ENCODE measurements at places on chromosomes 2 and 18.

GRCh38 chr2:2850859-2851258 lies 519.8 kb upstream of the MYT1L start:
- no peak for DNase-seq

DNA sequence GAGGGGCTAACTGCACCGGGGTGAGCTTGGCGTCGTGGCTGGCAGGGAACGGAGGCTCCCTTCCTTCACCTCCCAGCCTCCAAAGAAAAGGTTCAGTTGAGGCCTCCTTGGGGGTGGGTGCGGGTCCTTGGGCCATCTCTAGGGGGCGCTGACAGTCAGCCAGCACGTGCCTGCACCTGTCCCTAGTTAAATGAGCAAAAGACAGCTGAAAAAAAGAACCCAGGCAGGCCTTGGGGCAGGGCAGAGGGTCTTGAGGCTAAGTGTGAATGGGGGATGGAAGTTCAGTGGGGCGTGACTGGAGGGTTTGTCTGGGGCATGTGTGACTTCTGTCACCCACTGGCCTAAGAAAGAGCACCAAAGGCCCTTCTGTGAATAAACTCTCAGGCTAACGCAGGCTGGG lies 56.4 kb downstream of the ZFP36L2 start:
- no peak for DNase-seq

DNA sequence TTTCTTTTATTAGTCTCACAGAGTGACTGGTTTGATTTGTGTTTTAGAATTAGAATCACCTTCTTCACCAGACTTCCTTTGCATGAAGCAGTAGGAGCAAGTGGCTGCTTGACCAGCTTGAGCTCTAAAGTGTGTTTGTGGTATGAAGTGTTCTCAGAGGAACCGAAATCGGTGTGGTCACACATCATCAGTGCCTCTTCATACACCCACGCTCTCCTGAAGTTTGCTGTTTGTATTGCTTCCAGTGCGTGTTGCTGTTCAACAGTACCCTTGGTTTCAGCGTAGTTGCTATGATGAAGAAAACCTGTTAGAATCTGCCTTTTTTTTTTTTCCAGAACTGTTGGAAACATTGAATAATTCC lies 77.9 kb downstream of the LIMS1 start:
- no peak for DNase-seq

- DNase-seq: peak; percentile 80
Observed at GRCh38 chr2:32484937-32485336, 128.1 kb downstream of the BIRC6 start.

DNA sequence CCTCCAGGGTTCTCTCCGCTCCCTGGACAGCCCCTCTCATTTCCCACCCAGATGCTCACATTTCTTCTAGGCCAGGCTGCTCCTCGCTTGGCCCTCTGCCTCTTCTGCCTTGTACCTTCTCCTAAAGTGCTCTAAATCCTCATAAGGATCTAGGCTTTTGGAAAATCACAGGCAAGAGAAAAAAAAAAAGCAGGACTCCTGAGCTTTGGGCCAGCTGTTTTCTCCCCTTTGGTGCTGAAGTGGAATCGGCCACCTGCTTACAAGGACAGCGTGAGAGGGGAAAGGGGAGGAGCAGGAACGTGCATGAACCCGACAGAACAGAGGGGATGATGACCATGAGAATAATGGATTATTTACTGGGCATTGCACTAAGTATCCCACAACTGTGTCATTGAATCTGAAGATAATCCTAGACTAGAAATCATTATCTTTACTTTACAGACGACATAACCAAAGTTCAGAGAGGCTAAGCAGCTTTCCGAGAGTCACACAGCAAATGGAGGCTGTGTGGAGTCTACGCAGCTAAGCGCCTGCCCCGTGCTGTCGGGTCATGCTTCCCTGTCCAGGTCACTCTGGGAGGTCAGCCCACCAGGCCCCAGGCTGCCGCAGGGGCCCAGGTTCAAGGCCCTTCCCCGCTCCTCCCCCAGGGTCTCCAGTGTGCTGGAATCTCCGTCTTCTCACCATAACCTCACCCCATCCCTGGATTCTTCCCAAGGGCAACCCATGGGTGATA lies 141.9 kb downstream of the PXDN start:
- DNase-seq: no peak

- peak; percentile 26 for DNase-seq
Observed at GRCh38 chr2:138652378-138652777, 127.8 kb downstream of the NXPH2 start.

- DNase-seq: no peak
Observed at GRCh38 chr2:159606287-159606686, 10.1 kb downstream of the BAZ2B start.

DNA sequence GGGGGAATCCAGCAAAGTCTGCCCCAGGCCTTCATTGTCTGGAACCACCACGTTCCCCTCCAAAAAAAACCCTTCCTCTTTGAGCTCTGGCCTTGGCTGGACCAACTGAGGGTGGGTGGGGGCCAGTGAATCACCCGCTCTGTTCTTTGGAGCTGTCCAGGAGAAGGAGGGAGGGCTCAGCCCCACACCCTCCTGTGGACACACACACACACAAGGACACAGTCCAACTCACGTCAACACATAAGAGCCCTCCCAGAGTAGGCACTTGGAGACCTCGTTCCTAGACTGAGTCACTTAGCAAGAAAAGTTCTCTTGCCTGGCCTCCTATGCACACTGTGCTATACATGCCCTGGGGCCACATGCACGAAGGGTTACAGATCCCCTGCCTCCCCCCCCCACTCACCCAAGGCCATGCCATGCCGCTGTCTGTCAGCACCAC lies 1.2 kb upstream of the TNS1 start:
- no peak for DNase-seq

GRCh38 chr18:14174706-14175085 lies 42.5 kb upstream of the ZNF519 start:
- no peak for DNase-seq

GRCh38 chr18:5195656-5196055 lies 1.4 kb downstream of the AKAIN1 start:
- DNase-seq: no peak

- peak; percentile 35 for DNase-seq
Observed at GRCh38 chr2:236676136-236676873, 106.7 kb downstream of the ACKR3 start.

DNA sequence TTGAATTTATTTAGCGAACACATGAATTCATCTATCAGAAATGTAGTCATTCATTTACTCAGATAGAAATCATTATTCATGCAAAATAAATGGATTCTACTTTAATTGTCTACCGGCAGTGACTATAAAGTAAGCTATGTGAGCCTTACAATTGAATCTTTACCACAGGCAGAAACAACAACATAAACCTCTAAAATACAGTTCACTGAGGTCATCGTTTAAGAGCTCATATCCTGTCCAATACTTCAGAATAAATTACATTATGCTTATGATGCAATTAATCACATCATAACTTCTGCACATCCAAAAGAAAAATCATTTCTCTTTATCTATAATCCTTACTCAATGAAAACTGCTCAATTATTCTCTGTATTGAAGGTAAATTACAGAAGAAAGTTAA lies 244.7 kb downstream of the HNMT start:
- peak; percentile 56 for DNase-seq

DNA sequence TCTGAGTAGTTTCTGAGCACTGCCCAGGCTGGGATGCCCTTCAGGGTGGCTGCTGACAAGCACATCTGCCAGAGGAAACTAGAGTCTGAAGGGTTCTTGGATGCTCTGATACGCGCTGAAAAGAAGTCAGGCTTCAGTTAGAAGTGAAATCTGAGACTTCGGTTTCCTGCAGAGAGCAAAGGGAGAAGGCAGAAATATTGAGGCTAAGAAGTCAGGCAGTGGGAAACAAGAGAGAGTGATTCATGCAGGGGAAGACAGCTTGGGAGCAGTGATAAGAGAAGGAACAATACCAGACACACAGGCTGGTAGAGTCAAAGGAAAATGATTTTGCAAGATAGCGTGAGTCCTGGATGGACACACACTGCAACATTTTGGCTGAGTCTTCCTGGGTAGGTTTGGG lies 51.0 kb upstream of the BOD1L2 start:
- no peak for DNase-seq

DNA sequence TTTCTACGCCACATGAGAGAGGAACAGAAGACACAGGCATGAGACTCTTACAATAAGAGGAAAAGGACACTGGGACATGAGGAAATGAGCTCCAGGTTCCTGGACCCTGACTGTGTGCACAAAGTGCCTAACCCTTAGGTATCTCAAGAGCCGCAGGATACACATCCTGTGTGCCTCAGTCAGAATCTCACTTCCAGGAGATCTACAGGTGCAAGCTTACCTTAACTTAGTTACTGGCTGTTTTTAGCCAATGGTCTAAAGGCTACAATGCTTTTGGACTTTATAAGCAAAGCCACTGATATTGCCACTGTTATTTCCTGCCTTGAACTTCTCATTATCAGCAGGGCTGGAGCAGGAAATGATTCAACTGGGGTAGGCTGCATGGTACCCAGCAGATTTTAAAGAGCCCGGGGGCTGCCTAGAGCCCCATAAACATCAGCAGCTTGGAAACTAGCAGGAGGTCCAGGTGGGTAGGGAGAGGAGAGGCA lies 254.4 kb downstream of the ZNF521 start:
- DNase-seq: no peak

DNA sequence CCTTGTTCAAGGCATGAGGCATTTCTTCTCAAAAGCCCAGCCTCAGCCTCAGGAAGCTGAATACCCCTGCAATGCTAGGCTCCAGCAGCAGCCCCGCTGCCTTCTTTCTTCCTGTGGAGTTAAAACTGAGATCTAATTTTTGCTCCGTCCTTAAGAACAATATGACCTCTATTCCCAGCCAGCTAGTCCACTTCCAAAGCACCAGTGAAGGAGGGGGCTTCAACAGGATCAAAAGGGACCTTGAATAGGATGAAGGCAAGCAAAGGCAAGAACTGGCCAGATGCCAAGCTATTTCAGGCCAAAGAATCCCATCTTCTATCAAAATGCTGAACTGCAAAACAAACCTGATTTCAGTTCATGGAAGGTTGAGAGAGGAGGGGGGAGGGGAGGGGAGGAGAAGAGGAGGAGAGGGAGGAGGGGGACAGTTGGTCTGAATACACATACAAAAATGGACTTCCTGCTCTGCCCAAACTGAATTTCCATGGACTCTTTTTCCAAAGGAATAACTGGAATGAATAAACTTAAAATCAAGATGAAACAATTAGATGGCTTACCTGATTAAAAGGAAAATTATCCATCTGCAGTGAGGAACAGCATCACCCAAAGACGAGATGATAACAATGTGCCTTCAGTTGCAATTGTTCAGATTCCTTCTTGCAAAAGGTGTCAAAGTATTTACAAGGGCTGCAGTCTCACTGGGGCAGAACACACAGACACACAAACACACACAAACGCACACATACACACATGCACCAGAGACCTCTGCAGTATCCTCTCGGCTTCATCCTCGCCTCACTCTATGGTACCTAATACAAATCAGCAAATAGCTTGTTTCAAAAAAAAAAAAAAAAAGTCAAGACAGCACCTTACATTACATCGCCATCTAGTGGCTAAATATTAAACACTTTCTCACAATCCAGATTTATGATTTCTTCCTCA lies at the start of gene SCN1A:
SCN1A (minus strand) TSS at position 804 of the 939 bp plus-strand sequence. CDS start 54,399 bp downstream, outside the sequence.
- DNase-seq: peak; percentile 81

- no peak for DNase-seq
Observed at GRCh38 chr2:71524476-71524875, 71.1 kb downstream of the DYSF start.

DNA sequence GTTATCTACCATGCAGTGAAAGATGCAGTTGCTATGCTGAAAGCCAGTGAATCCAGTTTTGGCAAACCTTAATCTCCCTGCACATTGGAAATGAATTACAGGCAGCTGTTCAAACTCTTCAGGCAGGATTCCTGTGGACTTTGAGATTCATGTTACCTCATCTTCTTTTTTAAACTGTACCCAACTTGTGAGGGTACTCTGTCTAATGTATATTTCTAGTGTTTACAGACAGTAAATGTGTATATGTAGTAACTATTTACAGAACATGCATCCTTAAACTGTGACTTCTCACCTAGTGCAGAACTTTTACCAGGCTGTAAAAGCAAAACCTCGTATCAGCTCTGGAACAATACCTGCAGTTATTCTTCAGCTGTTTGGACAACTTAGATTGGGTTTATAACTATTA lies 50.9 kb downstream of the KDM3A start:
- no peak for DNase-seq

DNA sequence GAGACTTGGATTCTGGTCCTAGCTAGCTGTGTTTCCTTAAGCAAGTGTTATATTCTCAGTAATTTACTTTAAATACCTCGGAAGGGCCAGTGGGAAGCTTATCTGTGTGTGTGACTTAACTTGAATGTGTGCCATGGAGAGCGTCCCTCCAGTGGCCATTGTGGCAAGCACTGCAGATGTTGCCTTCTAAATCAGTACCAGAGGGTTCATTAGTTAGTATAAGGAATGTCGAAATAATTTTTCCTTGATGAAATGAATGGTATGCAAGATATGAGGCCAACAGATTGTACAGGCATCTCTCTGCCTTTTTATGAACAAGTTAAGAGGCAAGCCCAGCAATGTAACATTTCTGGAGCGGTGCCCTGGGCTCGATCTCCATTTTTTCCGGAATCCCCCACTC lies 52.0 kb downstream of the FBXO36 start:
- DNase-seq: no peak

Measured in PC-3 (cell line).